ENCODE measurements at places on chromosomes 16 and 17.

DNA sequence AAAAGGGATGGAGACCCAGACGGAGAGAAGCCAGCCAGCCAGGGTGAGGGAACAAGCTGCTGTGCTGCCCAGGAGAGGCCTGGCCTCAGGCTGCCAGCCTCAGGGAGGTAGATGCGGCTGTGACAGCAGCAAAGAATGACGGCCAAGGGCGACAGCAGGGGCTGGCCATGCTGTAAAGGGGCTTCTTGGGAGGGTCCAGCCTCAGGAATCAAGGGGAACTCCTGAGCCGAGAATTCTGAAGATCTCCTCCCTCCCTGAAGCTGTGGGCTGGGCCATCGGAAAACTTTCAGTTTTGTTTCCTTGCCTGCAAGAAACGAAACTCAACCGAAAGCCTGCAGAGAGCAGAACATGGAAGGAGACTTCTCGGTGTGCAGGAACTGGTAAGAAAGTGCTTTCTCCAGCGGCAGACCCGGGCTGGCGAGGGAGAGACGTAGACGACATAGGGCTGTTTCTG lies at the start of gene XAF1:
Gene XAF1 (plus strand): TSS at position 316 of the 454 bp plus-strand sequence. CDS start 33 bp downstream, at position 349.
- peak; percentile 38 for DNase-seq

- peak; percentile 94 for DNase-seq
These were observed at the start of gene COASY for GRCh38 chr17:42561897-42562387. Gene COASY (plus strand): TSS chr17:42562148. CDS start chr17:42562623, 475 bp downstream.

GRCh38 chr16:28298511-28298878 lies 6.2 kb downstream of the SBK1 start:
- no peak for DNase-seq

- no peak for DNase-seq
These were observed 2.9 kb upstream of the CLDN9 start for GRCh38 chr16:3009568-3010390.

GRCh38 chr16:72921106-72921505 lies 126.8 kb downstream of the ZFHX3 start:
- peak; percentile 2 for DNase-seq

- no peak for DNase-seq
These were observed 540.0 kb upstream of the GOT2 start for GRCh38 chr16:59274141-59274540.

DNA sequence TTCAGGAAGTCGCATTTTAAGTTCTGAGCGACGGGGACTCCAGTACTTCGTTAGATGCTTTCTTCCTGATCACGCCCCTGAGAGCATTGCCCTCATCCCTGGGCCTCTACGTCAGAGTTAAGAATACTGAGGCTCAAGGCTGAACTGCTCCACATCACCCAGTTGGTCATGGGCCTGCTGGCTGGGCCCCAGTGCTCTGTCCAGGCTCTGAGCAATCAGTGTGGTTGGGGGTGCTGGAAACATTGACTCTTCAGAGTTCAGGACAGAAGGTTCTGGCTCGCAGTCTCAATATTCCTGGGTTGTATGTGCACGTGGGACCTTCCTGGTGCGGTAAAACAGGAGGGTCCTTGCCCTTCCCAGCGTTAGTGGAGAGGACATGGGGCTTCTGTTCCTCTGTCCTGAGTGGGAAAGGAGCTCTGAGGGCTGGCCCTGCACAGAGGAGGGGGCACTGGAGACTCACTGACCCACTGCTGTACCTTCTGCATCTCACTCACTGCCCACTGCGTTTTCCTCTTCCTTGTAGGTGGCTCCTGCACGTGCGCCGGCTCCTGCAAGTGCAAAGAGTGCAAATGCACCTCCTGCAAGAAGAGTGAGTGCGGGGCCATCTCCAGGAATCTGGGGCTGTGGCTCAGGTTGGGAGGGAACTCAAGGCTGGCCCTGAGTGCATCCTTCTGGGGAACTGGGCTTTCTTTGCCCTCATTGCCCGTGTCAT lies 518 bp downstream of the MT1E start:
- no peak for DNase-seq

DNA sequence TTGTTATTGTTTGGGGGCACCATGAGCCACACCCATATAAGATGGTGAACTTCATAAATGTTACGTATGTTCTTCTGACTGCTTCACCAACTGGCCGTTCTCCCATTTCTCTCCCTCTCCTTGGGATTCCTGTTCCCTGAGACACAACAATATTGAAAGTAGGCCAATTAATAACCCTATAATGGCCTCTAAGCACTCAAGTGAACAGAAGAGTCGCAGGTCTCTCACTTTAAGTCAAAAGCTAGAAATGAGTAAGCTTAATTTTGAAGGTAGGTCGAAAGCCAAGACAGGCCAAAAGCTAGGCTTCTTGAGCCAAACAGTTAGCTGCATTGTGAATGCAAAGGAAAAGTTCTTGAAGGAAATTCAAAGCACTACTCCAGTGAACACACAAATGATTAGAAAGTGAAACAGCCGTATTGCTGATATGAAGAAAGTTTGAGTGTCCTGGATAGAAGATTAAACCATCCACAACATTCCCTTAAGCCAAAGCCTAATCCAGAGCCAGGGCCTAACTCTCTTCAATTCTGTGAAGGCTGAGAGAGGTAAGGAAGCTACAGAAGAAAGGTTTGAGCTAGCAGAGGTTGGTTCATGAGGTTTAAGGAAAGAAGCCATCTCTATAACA lies 25.8 kb downstream of the HLF start:
- DNase-seq, result no peak

DNA sequence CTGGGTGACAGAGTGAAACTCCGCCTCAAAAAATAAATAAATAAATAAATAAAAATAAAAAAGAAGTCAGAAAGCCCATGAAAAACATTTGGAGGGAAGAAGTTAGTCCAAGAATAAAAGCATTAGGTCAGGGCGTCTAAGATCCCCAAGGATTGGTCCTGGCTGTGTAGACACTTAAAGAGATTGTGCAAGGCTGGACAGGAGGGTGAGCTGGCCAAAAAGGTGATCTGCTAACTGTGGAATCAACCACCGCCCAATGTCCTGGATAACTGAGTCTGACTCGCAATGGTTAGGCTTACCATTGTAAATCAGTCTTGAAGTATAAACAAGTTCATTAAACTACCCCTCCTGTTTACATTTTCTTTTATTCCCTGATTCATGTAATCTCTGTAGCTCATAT lies 8.8 kb upstream of the ABCA8 start:
- no peak for DNase-seq

DNA sequence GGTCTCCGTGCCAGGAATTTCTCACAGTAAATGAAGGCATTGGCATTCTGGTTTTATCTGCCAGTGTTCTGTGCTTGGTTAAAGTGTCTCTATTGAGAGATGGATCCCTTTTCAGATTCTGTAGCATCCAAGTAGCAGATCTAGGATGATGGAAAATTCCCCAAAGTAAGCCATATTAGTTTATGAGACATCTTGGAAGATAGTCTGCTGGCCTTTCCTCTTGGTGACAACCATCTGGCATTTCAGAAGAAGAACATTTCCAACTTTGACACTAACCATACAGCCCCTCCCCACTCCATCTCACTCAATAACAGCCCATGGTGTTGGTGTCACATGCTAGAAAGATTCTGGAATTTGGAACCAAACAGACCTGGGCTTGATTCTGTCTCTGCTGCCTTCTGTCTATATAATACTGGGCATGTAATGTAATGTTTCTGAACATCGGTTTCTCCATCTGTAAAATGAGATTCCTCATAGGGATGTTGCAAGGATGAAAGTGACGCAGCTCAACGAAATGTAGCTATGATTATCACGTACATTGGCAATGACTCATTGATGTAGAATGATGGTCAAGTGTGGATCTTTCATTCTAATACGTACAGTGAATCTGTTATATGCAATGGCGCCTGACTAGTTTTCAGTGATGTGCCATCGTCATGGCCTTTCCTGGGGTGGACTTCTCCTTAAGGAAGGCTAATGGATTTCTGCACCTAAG lies 32.6 kb upstream of the PIRT start:
- DNase-seq, result no peak

- DNase-seq, result no peak
These were observed 3.0 kb downstream of the TMEM132E start for GRCh38 chr17:34582185-34582900.

DNA sequence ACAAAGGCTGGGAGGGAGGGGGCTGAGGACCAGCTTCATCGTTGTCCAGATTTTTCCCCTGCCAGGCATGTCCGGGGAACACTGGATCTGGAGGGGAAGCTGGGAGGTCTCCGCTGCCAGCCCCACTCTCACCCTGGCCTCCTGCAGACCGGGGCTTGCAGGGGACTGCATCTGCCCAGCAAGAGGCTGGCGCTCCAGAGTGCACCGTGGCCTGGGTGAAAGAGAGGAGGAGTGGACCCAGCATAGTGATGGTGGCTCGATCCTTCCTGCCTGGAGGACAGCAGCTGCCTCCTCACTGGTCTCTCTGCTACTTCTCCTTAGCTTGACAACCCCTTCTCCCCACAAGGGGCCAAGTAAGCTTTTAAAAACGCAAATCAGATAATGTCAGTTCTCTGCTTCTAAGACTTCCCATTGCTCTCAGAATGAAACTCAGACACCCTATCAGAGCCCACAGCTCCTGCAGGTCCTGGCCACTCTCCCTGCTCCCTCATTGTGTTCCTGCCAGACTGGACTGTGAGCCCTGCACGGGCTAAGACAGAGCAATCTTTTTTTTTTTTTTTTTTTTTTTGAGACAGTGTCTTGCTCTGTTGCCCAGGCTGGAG lies 15.0 kb downstream of the CPNE2 start:
- DNase-seq, result no peak

- no peak for DNase-seq
These were observed 12.4 kb downstream of the P3H4 start for GRCh38 chr17:41799366-41799765.

GRCh38 chr17:31509805-31510177 lies 118.3 kb downstream of the RAB11FIP4 start:
- no peak for DNase-seq

GRCh38 chr16:58577141-58577540 lies 52.5 kb downstream of the CNOT1 start:
- DNase-seq, result no peak

GRCh38 chr17:59399914-59400313 lies 68.5 kb downstream of the YPEL2 start:
- no peak for DNase-seq

DNA sequence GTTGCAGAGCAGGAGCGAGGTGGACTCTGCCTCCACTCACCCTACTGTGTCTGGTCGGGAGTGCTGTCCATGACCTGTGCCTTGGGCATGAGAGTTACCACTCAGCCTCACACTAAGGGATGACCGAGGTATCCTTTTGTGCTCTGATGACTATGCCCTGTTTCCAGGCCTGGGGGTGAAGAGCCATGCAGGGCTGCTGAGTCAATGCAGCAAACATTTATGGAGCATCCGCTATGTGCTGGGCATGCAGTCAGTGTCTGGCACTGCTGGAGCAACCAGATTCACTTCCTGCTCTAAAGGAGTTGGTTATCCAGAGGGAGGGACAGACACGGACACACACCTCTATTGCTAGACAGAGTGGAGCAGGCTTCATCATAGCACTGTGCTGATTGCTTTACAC lies 7.6 kb upstream of the HNF1B start:
- DNase-seq, result no peak

GRCh38 chr17:63398680-63399079 lies 47.4 kb downstream of the CYB561 start:
- no peak for DNase-seq

- no peak for DNase-seq
These were observed 1.7 kb downstream of the MLST8 start for GRCh38 chr16:2206780-2207433.

GRCh38 chr17:17375841-17376240 lies 72.7 kb downstream of the NT5M start:
- no peak for DNase-seq

DNA sequence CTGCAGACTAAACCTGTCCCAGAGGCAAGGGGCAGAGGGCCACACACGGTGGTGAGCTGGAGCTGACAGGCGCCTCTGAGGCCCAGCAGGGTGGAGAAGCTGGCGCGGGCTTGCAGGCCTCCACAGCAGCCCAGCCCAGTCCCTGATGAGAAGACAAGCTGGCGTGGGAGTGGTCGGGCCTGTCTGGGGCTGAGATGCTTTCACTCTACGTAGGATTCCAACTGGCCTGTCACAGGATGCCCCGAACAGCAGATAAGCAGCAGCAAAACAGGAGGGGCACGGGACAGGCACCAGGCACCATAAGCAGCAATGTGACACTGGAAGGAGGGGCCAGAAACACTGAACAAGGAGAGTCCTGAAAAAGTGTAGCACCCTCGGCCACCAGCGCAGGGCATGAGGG lies 40.1 kb downstream of the PEMT start:
- no peak for DNase-seq

DNA sequence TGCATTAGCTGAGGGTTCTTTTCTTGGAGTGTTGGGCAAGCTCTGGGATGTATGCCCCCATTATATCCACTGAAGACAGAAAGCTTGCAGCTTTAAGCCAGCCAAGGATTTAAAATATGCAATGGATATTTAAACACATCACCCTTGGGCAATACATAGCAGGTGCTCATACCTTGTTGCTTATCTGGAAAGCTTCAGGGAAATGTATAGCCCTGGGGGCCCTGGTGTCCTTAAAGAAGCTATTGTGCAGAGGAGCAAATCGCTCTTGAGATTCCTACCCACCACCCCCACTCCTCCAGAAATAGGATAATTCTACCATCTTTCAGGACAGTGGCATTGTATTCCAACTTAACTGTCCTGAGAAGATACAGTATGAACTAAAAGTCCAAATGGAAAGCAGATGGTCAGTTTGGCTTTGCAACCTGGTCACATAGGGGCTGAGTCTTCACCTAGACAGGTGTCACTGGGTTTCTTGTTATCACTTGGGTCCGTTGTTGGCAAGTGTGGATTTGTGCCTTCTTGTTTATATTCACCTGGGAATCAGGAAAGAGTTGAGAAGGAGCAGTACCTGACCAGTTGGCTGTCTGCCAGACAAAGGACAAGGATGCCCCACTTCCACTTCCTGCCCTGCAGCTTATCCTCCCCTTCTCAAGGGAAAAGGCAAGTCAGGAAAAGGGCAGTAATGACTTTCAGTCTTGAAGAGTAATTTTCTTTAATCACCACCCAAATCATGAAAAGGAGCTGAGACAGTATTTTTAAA lies 3.4 kb downstream of the ANKRD40CL start:
- DNase-seq, result no peak

All from activated T-cell treated with anti-CD3 and anti-CD28 coated beads, Interleukin-2, amount 50 U/mL, for 72 hours (primary cell).